ENCODE measurements at places on chromosomes 11 and 22.

DNA sequence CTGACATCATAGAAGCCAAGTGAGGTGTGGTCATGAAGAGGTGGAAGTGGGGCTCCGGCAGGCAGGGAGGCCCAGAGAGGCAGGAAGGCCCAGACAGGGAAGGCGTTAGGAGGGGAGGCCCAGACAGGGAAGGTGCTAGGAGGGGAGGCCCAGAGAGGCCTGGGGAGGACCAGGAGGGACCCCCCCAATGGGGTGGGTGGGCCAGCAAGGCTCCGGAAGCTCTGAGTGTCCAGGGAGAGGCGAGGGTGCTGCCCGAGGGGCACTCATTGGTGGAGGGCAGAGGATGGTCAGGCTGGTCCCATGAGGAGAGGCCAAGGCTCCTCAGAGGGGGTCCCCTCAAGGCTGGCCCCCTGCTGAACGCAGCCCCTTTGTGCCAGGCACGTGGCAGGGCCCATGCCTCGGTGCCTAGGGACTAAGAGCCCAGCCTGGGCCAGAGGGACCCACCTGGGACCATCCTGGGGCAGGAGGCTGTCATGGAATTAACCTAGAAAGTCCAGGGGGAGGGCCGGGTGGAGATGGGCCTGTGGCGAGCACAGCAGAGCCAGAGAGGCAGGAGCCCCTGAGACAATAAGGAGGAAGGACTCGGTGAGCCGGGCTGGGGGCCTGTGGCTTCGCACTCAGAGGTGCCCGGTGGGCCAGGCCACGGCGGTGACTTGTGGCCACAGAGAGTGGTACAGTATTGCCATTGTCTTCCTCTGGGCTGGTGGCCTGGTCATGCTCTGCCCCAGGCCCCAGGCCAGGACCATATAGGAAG lies 12.2 kb downstream of the PHLDA2 start:
- DNase-seq, result no peak

DNA sequence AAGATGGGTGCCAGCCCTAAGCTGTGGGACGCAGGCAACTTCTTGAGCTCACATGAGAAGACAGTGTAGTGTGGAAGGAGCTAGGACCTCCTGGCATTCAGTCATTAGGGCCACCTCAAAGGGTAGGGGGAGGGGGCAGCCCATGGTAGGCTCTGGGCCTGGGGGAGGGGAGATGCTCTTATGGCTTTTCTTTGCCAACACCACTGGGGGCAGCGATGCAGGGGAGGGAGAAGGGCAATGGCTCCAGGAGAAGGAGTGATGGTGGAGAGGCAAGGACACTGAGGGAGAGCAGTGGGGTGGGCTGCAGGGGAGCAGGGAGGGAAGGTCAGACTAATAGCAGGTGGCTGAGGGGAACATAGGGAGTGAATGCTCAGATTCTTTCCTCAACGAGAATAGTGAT lies 63.3 kb upstream of the SUSD2 start:
- DNase-seq, result no peak

DNA sequence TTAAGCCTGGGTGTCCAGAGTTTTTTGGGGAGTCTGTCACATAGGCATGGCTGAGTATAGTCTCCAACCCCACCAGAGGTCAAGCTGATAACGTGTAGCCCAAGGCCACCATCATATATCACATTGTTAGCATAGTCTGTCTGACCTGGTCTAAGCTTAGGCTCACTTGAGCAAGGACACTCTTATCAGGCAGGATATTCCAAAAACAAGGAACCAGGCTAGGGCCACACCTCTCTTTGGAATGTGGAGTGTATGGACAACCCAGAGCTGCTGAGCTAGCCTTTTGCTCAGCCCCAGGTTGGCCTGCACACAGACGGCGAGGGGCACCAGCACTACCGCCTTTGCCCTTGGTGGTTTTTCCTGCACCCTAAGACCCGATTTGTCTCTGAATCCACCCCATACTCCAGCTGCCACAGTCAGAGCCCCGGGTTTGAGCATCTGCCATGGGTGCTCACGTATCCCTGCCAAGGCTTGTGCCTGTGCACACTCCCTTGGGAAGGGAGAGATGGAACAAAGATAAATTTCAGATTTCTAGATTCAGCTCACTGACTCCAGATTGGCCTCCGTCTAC lies 7.2 kb downstream of the SNAP29 start:
- DNase-seq, result no peak

DNA sequence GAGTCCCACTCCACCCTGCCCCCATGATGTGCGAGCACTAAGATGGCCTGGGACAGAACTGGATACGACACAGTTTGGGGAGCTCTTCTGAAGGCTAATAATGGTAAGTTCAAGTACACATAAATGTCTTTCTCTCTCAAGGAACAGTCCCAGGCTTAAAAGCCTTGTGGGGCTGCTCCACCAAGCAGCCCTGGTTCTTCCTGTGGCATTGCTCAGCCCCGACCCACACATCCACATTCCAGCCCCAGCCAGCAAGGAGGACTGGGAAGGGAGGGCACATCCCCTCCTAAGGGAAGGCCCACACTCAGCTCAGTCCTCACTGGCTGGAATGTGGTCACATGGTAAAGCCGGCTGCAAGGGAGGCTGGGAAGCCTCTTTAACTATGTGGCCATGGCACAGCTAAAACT lies 13.3 kb upstream of the MB start:
- DNase-seq, result no peak

- DNase-seq, result no peak
These were observed 96.1 kb upstream of the CD82 start for GRCh38 chr11:44469412-44469811.

DNA sequence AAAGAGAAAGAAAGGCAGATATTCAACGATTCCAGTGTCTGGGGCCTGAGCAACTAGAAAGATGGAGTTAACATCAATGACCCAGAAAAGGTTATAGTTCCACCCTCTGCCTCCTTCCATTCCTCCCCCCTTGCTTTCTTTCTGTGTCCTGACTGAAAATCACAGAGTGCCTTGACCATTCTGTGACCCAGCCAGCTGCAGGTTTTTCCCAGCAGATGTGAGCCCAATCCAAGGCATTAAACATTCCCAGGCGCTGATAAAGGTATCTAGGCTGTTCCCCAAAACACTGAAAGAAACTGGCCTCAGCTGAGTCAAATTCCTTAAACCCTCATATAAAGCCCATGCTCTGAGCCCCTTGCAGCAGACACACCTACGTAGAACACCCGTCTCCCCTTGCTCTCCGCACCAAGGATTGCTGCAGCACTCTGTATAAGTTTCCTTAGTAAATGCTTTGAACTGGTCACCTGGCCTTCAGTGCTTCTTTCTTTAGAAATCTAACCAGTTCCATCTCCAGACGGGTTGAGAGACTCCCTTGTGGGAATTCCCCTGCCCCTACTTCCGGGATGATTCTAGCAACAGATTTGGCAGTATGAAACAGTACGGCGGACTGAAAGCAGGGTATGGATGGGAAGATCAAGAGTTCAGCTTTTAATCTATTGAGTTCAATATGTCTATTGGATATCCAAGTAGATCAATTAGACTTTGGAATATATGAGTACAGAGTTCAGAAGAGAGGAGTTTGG lies 48.8 kb upstream of the ZC3H12C start:
- DNase-seq, result no peak

DNA sequence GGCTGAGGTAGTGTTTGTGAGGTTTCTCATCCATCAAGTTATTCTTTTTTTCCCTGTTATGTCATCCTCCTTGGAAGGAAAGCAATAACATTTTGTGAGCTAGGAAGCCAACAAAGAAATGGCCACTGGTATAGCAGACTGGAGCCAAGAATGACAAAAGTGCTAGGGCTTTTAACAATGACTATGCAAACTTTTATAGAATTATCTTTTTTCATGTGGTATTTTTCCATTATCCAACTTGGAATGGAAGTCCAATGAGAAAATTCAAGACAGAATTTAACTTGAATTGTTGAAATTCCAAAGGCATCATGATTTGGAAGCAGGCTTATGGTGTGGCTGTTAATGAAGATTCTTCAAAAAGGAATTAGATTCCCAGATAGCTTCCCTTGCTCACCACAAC lies 216.4 kb upstream of the PDGFD start:
- no peak for DNase-seq

DNA sequence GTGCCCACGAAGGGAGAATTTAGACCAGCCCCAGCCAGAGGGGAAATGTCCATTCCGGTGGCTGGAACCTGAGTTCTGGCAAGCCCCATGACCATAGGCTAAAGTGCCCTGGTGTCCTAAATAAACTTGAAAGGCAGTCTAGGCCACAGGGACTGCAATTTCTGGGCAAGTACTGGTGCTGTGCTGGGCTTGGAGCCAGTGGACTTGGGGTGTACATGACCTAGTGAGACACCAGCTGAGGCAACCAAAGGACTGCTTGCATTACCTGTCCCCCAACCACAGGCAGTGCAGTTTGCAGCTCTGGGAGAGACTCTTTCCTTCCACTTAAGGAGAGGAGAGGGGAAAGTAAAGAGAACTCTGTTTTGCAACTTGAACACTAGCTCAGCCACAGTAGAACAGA lies 23.7 kb downstream of the RRP8 start:
- DNase-seq, result no peak

DNA sequence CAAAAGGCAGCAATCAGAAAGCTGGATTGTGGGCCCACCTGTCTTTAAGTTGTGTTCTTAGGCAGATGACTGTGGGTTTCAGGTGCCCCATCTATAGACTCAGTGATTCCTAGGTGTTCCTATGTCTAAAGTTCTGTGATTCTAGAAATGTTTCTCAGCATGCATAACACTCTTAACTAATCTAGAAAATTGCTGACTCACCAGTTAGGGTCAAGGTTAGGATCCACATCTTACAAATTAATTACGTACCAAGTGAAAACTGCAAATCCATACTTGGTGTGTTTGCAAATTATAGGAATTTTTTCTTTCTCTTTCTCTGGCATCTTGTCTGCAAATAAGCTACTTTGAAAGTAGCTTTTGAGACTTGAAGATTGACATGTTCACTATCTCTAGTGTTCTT lies 7.7 kb downstream of the CECR2 start:
- no peak for DNase-seq

- no peak for DNase-seq
These were observed 1.7 kb upstream of the CRYBB1 start for GRCh38 chr22:26619510-26619909.

- DNase-seq, result no peak
These were observed 30.2 kb downstream of the USP47 start for GRCh38 chr11:11871991-11872401.
